Colonic mucosa (tissue), 4 donors: ENCODE measurements at places on chromosomes 12 and 14. TPM values are rescaled to one million over a fixed set of nuclear protein-coding genes. Genes with fewer than 3 reads are reported as not detected.

- no peak overlapping the region for H3K27ac ChIP-seq
- no peak overlapping the region for H3K4me3 ChIP-seq
- no peaks in the 10 kb centered on the region for H3K27me3 ChIP-seq
- no peaks in the 10 kb centered on the region for H3K36me3 ChIP-seq
These were observed 111.0 kb downstream of the MNAT1 start for GRCh38 chr14:60845523-60845922.

Gene ZCRB1
- total RNA-seq = 31.2 TPM

DNA sequence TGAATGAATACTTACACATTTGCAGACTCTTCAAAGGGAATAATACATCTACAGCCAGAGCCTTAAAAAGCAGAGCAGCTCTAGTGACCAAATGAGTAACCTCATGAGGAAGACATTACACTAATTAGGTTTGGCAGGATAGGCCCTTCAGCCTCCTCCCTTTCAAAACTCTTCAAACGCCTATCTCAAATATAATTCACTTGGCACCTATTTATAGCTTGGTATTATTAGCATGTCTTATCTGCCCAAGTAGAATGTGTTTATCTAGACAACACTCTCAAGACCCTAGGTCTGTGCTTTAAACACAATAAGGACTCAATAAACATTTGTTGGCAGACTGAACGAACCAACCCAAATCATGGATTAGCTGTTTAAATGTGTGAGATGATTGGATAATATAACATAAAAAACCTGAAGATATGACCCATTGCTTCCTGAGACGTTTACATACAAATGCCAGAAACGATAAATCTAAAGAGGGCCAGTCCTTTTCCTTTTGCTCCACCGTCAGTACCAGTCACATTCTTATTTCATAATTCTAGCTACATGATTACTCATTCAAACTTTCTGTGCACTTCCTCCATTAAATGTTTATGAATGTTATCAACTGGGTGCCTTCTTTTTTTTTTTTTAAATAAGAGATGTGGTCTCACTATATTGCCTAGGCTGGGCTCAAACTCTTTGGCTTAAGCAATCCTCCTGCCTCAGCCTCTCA lies 123.3 kb downstream of the CEP83 start:
- no peak overlapping the region for H3K4me3 ChIP-seq
- H3K27me3 ChIP-seq = no peaks in the 10 kb centered on the region
- H3K27ac ChIP-seq = no peak overlapping the region
- H3K36me3 ChIP-seq = no peaks in the 10 kb centered on the region
- peaks cover 4% of the 10 kb centered on the region for H3K4me1 ChIP-seq

- H3K27me3 ChIP-seq = no peaks in the 10 kb centered on the region
- DNase-seq = peak; percentile 53
- no peaks in the 10 kb centered on the region for H3K36me3 ChIP-seq
- H3K27ac ChIP-seq = peak overlapping the region; percentile 99
These were observed 745 bp downstream of the CAND1 start for GRCh38 chr12:67269633-67270573.

- H3K4me1 ChIP-seq = peaks cover 16% of the 10 kb centered on the region
- H3K27me3 ChIP-seq = no peaks in the 10 kb centered on the region
- peak overlapping the region; percentile 75 for H3K27ac ChIP-seq
- DNase-seq = no peak
- no peaks in the 10 kb centered on the region for H3K36me3 ChIP-seq
These were observed 424.8 kb downstream of the RAD51B start for GRCh38 chr14:68244262-68244980.

Gene IL31
- not detected for total RNA-seq

DNA sequence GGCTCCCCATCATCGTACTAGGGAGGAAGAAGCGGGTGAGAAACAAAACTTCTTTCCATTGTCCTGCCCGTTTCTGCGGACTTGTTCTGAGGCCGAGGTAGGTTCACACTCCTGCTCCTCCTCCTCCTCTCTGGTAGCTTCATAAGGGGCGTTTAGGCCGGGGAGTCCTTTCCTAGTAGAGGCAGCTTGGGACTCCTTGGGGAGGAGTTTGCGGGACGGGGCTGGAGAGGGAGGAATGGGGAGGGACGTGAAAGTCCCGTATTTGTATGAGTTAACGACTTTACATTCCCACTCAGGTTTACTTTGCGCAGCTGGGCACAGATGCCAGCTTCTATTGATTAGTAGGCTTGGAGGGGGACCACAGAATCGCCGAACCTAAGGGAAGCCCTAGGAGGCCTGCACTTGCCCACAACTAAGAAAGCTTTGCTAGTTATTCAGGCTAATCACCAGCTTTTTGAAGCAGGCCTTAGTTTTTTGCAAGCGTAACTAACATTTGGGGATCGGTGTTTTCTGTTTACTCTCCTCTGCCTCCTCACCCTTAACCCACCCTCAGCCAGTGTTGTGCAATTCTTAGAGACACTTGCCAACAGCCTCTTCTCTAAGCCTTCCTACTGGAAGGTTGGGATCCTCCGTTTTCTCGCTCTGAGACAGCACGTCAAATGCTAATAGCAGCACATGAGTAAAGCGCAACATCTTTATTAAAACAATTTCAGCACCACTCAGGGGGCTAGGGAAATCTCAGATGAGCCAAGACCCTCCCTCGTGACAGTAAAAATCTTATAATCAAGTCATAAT lies 499 bp downstream of the RNASE4 start:
- DNase-seq = peak; percentile 71
- H3K4me3 ChIP-seq = peak overlapping the region; percentile 53
- no peaks in the 10 kb centered on the region for H3K27me3 ChIP-seq
- no peaks in the 10 kb centered on the region for H3K36me3 ChIP-seq
- peaks cover 11% of the 10 kb centered on the region for H3K4me1 ChIP-seq

- H3K4me1 ChIP-seq = no peaks in the 10 kb centered on the region
- no peaks in the 10 kb centered on the region for H3K36me3 ChIP-seq
- no peak overlapping the region for H3K4me3 ChIP-seq
- no peaks in the 10 kb centered on the region for H3K27me3 ChIP-seq
- H3K27ac ChIP-seq = peak overlapping the region; percentile 1
These were observed 48.2 kb downstream of the CRACR2A start for GRCh38 chr12:3704512-3705353.

Gene GDF3
- total RNA-seq = not detected

Gene DPF3
- 14.0 TPM for total RNA-seq

DNA sequence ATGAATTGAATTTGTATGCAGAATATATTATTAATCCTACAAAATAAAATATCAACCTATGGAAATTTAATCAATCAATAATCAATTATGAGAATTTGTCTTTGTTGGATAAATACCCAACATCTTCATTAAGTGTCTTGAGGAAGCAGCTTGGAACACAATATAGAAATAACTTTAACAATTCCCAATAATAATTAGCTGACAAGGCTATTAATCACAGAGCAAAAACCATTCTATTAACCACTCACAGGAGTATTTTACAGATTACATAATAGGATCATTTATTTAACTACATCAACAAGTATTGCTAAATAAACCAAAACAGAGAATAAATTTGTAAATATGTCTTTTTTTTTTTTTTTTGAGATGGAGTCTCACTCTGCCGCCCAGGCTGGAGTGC lies 190.3 kb downstream of the CEP128 start:
- no peak overlapping the region for H3K27ac ChIP-seq
- no peaks in the 10 kb centered on the region for H3K4me1 ChIP-seq
- no peaks in the 10 kb centered on the region for H3K27me3 ChIP-seq
- H3K4me3 ChIP-seq = no peak overlapping the region
- H3K36me3 ChIP-seq = no peaks in the 10 kb centered on the region

- no peaks in the 10 kb centered on the region for H3K4me1 ChIP-seq
- H3K27me3 ChIP-seq = no peaks in the 10 kb centered on the region
- no peak overlapping the region for H3K4me3 ChIP-seq
- no peak overlapping the region for H3K27ac ChIP-seq
- DNase-seq = no peak
- no peaks in the 10 kb centered on the region for H3K36me3 ChIP-seq
These were observed 610.0 kb upstream of the LMO3 start for GRCh38 chr12:17215759-17216570.

Gene ATG101
- total RNA-seq = 37.7 TPM

DNA sequence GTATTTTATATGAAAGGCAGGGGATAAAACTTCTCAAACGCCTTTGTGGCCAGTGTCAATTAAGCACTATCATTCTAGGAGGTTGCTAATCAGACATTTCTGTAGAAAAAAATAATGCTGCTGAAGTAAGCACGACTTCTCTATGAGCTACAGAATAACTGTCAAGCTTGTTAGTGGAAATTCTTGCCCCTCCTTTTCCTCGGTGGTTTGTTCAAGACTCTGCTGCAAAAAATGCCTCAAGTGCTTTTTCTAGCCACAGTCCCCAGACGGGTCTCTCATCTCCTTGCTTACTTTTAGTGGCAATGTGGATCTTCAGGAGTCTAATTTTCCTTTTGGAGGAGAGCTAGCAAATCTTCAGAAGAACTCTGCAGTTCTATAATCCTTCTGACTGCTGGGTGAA lies 452.0 kb downstream of the FUT8 start:
- H3K27me3 ChIP-seq = no peaks in the 10 kb centered on the region
- no peak for DNase-seq
- H3K36me3 ChIP-seq = no peaks in the 10 kb centered on the region
- H3K27ac ChIP-seq = no peak overlapping the region

DNA sequence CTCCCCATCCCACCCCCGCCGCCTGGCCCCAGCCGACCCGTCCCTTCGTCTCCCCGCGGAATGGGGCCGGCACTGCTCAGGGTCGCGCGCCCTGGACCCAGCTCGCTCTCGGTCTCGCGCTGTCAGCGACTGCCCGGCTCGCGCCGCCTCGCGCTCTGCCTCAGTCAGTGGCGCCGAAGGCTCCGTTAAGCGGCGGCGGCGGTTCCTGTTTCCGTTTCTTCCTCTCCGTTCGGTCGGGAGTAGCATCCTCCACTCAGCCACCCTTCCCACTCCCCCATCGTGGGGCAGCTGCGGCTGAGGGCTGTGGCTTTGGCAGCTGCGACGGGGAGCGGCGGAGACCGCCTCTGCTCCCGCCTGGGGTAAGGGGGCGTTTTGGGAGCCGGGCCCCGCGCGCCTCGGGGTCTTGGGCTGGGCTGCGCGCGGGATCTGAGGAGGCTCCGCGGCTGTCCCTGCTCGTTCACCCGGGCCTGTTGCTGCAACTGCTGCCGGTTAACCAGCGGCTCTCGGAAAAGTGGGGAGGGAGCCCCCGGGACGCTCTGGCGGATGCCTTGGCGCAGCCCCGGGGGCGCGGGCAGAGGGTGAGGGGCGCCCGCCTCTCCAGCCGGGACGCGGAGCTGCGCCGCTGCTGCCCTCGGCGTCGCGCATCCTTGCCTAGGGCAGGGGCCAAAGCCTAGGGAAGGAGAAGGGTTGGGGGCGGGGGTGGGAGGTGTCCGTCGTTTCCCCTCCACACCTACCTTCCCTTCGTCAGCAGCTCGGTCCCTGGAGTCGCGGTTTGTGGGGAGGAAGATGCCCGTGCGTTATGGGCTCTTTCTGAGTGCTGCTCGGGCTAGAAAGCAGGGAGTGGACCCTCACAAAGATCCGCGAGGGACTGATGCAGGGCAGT lies 567 bp downstream of the FUT8 start:
- DNase-seq = peak; percentile 67
- H3K27me3 ChIP-seq = no peaks in the 10 kb centered on the region
- H3K4me1 ChIP-seq = no peaks in the 10 kb centered on the region
- H3K27ac ChIP-seq = peak overlapping the region; percentile 98

DNA sequence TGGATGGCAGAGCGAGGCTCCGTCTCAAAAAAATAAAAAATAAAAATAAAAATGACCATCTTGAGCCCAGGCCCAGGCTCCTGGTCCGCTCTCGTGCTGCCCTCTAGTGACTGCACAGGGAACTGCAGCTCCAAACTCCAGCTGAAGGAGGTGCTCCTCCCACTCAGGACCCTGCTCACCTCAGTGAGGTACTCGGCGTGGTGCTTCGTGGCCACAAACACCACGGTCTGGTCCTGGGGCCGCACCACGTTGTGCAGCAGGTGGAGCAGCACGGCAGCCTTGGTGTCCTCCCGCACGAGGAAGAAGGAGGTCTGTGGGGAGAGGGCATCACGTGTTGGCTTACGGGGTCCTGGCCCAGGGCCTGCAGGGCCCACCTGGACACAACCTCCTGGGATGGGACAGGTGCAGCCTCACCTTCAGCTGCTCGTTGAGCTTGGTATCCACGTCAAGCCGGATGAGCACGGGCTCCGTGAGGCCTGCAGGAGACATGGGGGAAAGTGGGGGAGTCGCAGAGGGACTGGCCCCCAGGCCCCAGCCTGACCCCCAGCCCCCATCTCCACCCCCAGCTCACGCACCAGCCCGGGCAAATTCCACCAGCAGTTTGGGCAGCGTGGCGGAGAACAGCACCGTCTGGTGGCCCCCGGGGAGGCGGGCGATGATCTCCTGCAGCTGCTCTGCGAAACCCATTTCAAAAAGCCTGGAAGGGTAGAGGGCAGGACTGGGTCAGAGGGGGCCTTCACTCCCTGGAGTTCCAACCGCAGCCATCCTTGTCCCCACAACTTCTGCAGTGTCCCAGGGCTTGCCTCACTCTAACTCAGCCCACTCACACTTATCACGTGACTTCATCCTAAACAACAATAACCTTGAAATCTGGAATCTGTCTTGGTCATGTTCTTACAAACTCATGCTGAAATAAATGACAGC lies 10.6 kb downstream of the DDX54 start:
- DNase-seq = peak; percentile 78
- no peak overlapping the region for H3K4me3 ChIP-seq
- no peak overlapping the region for H3K27ac ChIP-seq
- peaks cover 26% of the 10 kb centered on the region for H3K36me3 ChIP-seq

DNA sequence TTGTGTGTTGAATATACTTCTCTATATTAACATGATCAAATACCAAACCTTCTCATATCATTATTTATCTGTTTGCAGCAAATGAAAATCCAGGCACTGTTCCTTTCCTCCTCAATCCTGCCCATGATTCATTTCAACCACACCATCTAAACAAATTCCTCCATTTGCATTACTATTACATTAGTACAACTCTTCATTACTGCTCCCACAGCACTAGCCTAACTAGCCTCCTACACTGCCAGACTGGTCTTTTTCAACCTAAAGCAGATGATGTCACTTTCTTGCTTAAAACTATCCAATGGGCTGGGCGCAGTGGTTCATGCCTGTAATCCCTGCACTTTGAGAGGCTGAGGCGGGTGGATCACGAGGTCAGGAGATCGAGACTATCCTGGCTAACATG lies 117.3 kb upstream of the MYF6 start:
- no peaks in the 10 kb centered on the region for H3K36me3 ChIP-seq
- no peaks in the 10 kb centered on the region for H3K27me3 ChIP-seq
- no peak overlapping the region for H3K27ac ChIP-seq
- H3K4me3 ChIP-seq = no peak overlapping the region

Gene TMEM229B
- total RNA-seq = 6.9 TPM

DNA sequence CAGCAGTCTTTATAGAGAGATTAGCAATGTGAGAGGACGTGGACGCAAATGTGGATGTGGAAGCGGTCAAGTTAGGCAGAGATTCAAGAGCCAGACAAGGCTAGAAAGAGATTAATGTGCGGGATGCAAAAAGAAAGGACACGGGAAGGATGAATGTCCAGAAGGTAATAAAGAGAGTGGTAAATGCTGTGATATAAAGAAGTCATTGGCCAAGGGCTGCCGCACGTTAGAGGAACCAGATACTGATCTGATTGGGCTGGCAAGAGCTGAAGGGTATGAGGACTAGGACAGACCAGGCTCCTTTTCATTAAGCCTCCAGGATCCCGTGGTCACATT lies 59.5 kb downstream of the DHRS2 start:
- H3K27me3 ChIP-seq = no peaks in the 10 kb centered on the region
- H3K36me3 ChIP-seq = no peaks in the 10 kb centered on the region
- no peak for DNase-seq
- no peaks in the 10 kb centered on the region for H3K4me1 ChIP-seq
- no peak overlapping the region for H3K27ac ChIP-seq

GRCh38 chr12:30725739-30726138 lies 29.0 kb downstream of the CAPRIN2 start:
- H3K4me3 ChIP-seq = no peak overlapping the region
- no peaks in the 10 kb centered on the region for H3K27me3 ChIP-seq
- H3K4me1 ChIP-seq = no peaks in the 10 kb centered on the region
- no peaks in the 10 kb centered on the region for H3K36me3 ChIP-seq
- no peak overlapping the region for H3K27ac ChIP-seq

GRCh38 chr14:51419685-51420084 lies 179.6 kb downstream of the TMX1 start:
- no peaks in the 10 kb centered on the region for H3K4me1 ChIP-seq
- H3K36me3 ChIP-seq = no peaks in the 10 kb centered on the region
- no peaks in the 10 kb centered on the region for H3K27me3 ChIP-seq
- no peak for DNase-seq
